ENCODE measurements at places on chromosomes 4 and X.

GRCh38 chr4:17027495-17027894 is 129.1 kb upstream of the LDB2 start:
- no peak for DNase-seq

- DNase-seq, result no peak
These were observed 177.1 kb upstream of the LCORL start for GRCh38 chr4:18198653-18199052.

- DNase-seq, result no peak
These were observed 37.5 kb downstream of the AFAP1 start for GRCh38 chr4:7902101-7902553.

GRCh38 chr4:97582890-97583289 is 560.4 kb downstream of the STPG2 start:
- no peak for DNase-seq

- DNase-seq, result no peak
These were observed 15.2 kb downstream of the ASB11 start for GRCh38 chrX:15299941-15300851.

DNA sequence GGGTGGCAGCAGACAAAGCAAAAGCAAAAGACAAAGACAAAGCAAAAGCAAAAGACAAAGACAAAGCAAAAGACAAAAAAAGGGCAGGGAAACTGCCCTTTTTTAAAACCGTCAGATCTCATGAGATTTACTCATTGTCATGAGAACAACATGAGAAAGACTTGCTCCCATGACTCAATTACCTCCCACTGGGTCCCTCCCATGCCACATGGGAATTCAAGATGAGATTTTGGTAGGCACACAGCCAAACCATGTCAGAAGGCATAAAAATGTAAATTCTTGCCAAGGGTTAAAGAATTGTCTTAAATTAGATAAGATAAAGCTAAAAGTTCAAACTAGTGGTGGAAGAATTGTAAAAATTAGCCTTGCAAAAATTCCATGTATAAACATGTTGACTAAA is 419.7 kb downstream of the TRAM1L1 start:
- no peak for DNase-seq

- no peak for DNase-seq
These were observed 190.1 kb upstream of the BMP3 start for GRCh38 chr4:80840396-80840795.

- no peak for DNase-seq
These were observed 104.1 kb downstream of the COX7B2 start for GRCh38 chr4:46804781-46805413.

GRCh38 chr4:20666012-20666860 is 34.0 kb upstream of the PACRGL start:
- DNase-seq, result no peak

- DNase-seq, result no peak
These were observed 905 bp upstream of the MAEA start for GRCh38 chr4:1288786-1289185.

GRCh38 chr4:112514647-112515197 is 1.3 kb downstream of the NEUROG2 start:
- peak; percentile 68 for DNase-seq

DNA sequence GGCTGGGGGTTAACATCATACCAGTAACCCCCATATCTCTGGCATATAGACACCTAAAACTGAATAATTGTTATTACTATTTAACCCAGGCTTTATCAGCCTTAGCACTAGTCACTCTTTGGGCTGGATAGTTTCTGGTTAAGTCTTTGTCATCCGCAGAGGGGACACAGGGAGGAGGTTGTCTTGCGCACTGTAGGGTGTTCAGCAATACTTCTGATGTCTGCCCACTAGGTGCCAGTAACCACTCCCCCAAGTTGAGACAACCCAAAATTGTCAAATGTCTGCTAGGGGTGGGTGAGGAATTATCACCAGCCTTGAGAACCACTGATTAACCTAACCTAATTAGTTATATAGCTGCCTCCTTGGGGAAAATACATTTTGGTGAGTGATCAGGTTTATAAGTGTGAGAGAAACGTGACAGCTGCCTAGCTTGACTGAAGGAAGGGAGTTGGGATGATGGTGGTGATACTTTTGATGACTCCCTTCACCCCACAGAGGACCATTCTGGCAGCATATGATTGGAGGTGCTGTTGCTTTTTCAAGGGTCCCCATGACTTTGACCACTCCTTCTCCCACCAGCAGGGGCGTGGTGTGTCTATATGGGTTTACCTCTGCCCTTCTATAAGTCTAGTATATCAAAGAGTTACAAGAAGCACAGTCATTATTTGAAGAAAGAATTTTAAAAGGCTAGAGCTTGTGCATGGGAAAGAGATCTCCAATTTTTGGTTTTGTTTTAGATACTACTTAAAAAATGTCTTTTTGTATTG is 140.9 kb downstream of the STIM2 start:
- DNase-seq, result no peak

DNA sequence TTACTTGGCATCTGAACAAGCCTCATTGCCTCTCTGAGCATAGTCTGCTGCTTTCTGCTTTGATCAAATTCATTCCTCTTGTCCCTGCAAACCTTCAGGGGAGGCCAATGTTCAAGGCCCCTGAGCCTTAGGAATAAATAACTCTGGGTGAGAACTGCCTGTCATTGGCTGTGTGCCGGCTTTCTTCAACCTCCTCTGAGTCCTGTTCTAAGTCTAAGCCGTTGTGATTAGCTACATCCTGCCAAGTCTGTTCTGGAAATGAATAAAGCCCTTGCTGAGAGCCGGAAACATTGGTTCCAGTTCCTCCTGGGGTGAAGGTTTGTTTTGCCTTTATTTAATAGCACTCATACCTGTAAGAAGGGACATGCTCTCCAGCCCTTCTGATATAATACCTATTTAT is 13.8 kb downstream of the RNF4 start:
- no peak for DNase-seq

- no peak for DNase-seq
These were observed 73.4 kb downstream of the FRMPD3 start for GRCh38 chrX:107522901-107523300.

DNA sequence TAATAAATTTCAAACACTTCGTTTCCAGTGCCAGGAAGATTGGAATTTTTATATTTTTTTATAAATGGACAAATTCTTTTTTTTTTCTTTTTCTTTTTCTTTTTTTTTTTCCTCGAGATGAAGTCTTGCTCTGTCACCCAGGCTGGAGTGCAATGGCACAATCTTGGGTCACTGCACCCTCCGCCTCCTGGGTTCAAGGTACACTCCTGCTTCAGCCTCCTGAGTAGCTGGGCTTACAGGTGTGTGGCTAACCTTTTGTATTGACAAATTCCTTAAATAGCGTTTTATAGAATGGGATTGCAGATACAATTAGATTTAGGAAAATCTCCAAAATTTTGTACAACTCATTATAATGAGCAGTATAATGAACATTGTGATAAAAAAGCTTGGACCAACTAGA is 328.9 kb downstream of the ARHGAP24 start:
- DNase-seq, result no peak
